ENCODE measurements at places on chromosomes 11 and 22.

DNA sequence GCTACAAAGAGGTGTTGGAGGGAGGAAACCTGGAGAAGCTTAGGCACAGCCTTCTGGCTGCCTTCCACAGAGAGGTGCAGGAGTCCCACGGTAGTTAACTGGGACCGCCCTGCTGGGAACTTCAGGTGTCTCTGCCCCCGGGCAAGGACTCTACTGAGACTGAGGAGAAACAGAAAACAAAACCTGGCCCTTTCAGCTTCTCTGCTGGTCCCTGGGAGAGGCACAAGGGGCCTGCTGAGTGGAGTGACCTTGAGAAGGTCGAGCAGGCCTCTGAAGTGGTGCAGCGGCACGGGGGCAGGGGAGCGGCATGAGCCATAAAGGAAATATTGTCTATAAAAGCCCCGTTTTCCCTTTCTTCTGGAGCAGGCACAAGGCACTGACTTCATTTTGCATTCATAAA, 38.9 kb downstream of the NTM start:
- no peak for DNase-seq

GRCh38 chr11:109486129-109486528, 64.1 kb downstream of the C11orf87 start:
- no peak for DNase-seq

GRCh38 chr11:68113986-68114385, 7.2 kb downstream of the CHKA start:
- DNase-seq, result no peak

- no peak for DNase-seq
These were observed 26.8 kb downstream of the TPBGL start for GRCh38 chr11:75267171-75267970.

- DNase-seq, result no peak
These were observed 392.0 kb upstream of the KIRREL3 start for GRCh38 chr11:127392575-127392974.

- DNase-seq, result no peak
These were observed 14.4 kb upstream of the SLC39A13 start for GRCh38 chr11:47394050-47394321.

GRCh38 chr11:1208394-1209261, 14.2 kb upstream of the MUC5B start:
- no peak for DNase-seq

DNA sequence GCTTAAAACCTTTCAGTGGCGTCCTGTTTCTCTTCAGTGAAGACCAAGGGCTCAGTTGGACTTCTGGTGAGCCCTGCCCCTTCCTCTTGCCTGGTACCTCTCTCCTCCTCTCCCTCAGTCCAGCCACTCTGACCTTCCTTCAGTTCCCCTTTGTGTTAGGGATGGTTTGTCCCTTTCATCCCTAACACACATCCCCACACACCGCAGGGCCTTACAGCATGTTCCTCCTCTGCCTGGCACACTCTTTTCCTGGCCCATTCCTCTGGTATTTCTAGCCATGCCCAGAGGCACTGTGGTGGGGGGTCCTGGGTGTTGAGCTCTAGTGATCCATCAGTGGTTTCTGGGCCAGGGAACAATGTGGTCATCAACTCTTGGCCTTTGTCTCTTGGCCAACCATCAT, 21.4 kb downstream of the GNAZ start:
- no peak for DNase-seq

Data from stimulated activated CD4-positive, alpha-beta T cell treated with anti-CD3 and anti-CD28 coated beads, Interleukin-15, amount 100 ng/mL, for 1 hour (primary cell).